ENCODE measurements at places on chromosomes 11 and 22.
A peak's percentile ranks its signal among the peaks of the same experiment; 100 is the strongest.

DNA sequence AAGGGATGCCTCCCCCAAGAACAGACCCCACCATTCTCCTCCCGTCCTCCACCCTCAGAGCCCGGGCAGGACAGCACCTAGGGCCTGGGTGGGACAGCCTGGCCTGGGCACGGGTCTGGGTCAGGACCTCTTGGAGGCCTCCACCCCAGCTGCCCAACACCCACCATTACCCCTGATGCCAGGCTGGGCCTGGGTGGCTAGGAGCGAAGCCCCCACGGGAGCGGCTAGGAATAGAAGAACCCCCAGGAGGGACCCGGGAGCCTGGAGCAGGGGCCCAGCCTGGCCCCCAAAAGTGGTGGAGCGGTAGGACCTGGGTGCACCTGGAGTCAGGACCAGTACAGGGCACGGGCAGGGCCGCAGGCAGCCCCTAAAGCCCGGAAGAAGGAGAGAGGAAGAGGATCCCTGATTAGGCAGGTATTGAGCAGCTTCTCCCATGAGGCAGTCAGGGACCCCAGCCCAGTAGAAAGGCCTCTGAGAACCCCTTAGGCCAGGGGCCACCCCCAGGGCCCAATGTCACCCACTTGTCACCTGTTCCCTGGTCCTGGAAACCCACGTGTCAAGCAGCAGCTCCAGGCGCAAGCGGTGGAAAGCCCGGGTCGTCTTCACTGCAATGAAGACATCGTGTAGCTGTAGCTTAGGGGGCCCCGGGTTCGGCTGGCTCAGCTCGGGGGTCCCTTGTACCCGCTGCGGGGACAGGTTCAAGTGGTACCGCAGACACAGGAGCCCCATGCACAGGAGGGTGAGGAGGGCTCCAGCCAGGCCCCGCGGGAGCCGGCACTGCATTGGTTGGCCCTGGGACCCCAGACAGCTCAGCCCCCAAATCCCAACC is 575 bp downstream of the MFNG start:
- no peak for DNase-seq

- DNase-seq, result no peak
Measured at GRCh38 chr22:20955548-20955947, 11.5 kb upstream of the AIFM3 start.

DNA sequence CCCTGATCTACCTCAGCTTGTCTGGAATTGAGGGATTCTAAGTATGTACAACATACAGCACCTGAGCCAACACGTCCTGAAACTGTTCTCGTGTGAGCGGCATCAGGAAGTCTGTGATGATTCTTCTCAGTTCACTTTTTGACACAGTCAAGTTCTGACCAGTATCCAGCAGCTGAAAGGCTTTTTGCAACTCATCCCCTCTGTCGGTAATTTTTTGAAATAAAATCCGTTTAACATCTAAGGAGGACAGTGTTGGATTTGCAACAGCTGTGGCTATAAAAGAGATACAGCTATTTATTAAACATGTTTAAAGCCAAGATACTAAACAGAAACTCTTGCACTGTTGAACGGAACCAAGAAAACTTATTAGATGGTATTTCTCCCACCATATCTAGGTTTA is 39.3 kb downstream of the EFCAB6 start:
- DNase-seq, result no peak

DNA sequence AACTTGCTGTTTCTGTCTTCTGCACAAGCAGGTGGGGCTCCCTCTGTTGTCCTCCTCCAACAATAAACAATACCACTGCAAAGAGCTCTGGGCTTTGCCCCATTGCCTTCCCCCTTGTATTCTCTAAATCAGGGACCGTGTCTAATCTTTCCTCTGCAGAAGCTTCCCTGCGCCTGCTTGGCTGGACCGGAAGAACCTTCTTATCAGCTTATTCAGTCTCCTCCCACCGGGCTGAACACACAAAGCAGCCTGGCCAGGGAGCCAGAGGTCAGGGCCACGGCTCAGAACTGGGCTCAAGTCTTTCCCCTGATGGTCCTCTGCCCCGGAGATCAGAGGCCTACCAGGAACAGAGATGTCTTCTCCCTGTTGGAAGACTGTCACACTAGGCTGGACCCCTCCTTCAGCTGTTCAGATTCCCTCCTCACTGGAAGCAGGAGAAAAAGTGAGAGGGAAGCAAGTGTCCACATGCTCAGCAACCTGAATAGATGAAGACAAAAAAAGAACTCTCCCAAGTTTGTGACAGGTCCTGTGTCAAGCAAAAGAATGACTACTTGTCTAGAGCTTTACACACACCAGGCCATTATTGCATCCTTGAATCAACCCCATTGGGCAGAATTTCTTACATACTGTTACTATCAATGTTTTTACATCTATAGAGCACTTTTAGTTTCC is 63.7 kb downstream of the RAB30 start:
- peak; percentile 54 for DNase-seq

- no peak for DNase-seq
Measured at GRCh38 chr11:8032122-8032521, 45.0 kb downstream of the EIF3F start.

GRCh38 chr11:27383645-27384044 is 20.6 kb upstream of the CCDC34 start:
- no peak for DNase-seq

- DNase-seq, result no peak
Measured at GRCh38 chr11:130177782-130178181, 18.2 kb downstream of the ST14 start.

DNA sequence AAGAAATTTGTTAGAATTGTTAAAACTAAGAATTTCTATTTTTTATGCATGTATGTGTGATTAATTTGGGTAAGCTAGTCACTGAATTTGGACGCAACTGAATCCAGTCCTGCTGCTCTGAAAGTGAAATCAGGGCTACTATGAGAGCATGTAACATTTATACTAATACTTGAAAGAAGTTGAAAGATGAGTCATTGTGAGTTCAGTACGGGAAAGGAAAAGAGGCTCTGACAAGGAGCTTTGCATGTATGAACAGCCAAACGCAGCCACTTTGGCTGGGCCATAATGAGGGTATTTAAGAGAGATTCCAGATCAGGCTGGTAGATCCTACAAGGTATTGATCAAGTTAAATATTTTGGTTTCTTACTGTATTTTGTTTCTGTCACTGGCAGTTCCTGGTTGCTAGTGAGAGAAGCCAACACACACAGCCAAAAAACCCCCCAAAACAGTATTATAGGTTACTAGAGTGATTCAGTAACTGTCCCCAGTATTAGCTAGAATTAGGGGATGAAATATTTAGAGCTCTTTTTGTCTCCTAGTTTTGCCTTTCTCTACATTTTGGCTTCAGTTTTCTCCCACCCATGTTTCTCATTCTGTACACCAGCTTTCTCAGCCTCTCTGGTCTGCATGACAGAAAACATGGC is 14.1 kb downstream of the AASDHPPT start:
- DNase-seq, result no peak

- DNase-seq, result no peak
Measured at GRCh38 chr11:129888451-129888850, 6.9 kb downstream of the NFRKB start.

DNA sequence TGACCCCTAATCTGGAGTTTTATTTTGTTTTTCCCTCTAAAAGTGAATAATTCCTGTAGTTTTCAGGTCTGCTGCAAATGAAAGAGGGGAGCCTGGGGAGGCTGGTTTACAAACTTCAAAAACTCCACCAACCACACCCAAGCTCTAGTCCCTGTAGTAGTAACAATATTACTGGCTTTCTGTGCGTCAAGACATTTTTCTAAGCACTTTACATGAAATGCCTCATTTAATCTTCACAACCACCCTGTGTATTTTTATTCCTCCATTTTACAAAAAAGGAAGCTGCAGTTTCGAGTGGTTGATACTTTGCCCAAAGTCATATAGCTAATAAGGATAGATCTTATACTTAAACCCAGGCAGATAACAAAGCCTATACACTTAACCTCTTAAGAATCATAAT is 23.5 kb downstream of the CTNND1 start:
- no peak for DNase-seq

DNA sequence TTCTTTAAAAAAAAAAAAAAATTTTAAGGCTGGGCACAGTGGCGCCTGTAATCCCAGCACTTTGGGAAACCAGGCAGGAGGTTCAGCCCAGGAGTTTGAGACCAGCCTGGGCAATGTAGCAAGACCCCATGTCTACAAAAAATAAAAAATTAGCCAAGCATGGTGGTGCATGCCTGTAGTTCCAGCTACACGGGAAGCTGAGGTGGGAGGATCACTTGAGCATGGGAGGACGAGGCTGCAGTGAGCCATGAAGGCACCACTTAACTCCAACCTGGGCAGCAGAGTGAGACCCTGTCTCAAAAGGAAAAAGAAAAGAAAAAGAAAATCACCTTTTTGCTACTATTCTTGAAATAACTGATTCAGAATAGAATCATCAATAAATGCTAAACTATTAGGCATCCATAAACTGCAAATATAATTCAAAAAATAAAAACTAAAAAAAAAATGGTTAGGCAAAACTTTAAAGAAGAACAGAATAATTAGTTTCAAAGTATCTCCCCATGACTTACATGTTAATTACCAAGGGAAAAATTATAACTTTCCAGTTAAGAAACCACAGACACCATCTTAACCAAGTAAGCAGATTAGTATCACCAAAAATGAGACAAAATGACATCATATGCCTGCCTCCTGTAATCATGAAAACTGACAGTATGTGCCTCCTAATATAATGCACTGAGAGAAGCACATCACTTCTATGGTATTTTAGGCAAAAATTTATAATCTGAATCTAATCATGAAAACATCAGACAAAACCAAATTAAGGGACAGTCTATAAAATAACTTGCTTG is 63.6 kb downstream of the DENND5A start:
- DNase-seq, result no peak

- DNase-seq, result no peak
Measured at GRCh38 chr11:132531921-132532320, 1000.4 kb downstream of the OPCML start.

GRCh38 chr22:26651815-26652214 is 5.6 kb upstream of the MIAT start:
- no peak for DNase-seq

GRCh38 chr11:2142762-2143202 is 3.6 kb upstream of the IGF2 start:
- no peak for DNase-seq

GRCh38 chr11:34185926-34186841 is 80.8 kb downstream of the NAT10 start:
- DNase-seq, result no peak

DNA sequence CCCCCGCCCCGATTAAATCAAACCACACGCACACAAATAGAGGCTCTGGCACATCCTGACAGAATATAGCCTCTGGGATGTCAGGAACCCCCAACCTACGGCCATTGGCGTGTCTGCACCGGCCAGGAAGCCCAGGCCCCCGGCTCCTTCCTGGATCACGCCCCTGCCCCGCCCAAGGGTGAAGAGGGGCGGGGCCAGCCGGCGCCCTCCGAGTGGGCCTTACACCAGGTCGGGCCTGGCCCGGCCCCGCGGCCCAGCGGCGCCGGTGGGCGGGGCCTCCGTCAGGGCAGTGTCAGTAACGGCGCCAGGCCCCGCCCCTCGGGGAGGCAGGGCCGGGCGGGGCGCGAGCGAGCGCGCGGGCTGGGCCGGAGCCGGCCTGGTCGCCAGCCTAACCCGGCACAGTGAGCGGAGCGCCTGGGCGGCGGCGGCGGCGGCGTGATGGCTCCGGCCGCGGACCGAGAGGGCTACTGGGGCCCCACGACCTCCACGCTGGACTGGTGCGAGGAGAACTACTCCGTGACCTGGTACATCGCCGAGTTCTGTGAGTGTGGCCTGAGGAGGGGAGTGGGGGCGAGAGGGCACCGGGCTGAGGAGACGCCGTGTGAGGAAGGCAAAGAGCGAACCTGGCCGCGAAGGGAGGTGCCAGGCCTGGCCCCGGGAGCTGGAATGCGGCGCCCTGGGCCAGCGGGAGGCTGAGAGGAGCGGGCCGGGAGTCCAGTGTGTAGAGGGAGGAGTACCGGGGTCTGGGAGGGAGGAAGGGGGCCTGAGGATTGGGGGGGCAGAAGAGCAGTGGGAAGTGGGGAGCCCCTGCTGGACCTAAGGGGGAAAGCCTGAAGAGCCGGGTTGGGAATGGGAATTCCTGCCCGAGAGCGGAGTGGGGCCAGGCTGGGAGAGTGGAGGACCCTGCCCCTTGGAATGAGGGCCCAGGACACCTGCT is at the start of gene ACER3:
ACER3 (plus strand) TSS at position 380 of the 937 bp plus-strand sequence; CDS start at position 439, 59 bp downstream.
- DNase-seq, result peak; percentile 91

DNA sequence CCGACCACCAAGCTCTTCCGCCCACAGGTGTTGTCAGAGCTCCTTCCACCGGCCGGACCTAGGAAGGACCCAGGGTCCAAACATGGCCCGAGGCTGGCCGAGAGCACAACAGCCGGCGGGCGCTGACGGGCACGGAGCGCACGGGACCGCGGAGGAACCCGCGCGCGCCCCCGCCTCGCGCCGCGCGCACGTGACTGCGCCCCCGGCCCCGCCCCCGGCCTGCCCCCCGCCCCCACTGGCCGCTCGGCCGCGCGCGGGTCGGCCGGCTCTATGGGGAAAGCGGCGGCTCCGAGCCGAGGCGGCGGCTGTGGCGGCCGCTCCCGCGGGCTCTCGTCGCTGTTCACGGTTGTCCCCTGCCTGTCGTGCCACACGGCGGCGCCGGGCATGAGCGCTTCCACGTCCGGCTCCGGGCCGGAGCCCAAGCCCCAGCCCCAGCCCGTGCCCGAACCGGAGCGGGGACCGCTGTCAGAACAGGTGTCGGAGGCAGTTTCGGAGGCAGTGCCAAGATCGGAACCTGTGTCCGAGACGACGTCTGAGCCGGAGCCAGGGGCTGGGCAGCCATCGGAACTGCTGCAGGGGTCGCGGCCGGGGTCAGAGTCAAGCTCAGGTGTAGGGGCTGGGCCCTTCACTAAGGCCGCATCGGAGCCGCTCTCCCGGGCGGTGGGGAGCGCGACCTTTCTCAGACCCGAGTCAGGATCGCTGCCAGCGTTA is at the start of gene OSBP2:
OSBP2 (plus strand) TSS at position 235 of the 711 bp plus-strand sequence; CDS start at position 271, 36 bp downstream.
- DNase-seq, result peak; percentile 21

DNA sequence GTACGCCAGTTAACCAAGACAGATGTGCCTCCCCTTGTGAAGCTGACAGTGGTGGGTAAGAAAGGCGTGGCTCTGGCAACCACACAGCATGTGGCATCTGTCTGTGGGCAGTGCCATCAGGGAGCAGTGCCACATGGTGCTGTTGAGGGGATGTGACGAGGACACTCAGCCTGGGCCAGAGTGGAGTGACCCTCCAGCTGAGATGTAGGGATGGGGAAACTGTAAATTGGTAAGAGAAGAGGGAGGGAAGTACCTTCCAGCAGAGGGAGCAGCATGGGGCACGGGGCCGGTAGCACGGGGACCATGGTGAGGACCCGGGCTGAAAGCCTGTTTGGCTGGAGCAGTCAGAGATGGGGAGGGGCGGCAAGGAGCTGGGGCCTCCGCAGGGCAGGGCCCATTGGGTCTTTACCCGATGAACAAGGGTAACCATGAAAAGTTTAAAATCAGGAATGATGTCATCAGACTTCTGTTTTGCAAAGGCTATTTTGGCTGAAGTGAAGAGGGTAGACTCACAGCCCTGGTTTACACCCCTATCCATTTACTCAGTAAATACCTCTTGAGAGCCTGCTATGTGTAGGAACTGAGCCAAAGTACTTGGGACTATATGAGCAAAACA is 10.4 kb downstream of the TMPRSS6 start:
- no peak for DNase-seq

DNA sequence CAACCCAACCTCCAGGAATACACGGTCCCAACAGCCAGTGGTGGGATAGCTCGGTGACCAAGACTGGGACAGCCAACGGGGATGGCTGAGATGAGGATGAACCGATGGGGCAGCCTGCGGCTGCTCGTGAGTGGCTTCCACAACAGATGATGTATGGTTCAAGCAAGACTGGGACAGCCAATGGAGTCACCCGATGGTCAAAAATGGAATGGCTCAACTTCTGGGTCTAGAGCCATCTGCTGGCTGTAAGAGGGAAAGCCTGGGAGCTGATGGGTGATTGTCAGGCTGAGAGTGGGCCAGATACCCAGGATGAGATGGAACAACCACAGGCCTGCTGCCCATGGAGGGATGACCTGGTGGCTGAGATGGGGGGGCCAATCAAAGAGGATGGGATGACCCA is 35.5 kb downstream of the SYT7 start:
- no peak for DNase-seq
